ENCODE measurements at places on chromosomes 2 and 18. TPM values are rescaled to one million over a fixed set of nuclear protein-coding genes. Genes with fewer than 3 reads are reported as not detected.

- no peak for DNase-seq
These were observed 70.0 kb downstream of the ACSL3 start for GRCh38 chr2:222930862-222931261.

- no peak for DNase-seq
These were observed 52.5 kb downstream of the ASXL3 start for GRCh38 chr18:33630476-33630875.

The SKOR2 gene
- polyA plus RNA-seq: not detected

The TEKT4 gene
- not detected for polyA plus RNA-seq

The AQP12B gene
- polyA plus RNA-seq: 5.5 TPM

DNA sequence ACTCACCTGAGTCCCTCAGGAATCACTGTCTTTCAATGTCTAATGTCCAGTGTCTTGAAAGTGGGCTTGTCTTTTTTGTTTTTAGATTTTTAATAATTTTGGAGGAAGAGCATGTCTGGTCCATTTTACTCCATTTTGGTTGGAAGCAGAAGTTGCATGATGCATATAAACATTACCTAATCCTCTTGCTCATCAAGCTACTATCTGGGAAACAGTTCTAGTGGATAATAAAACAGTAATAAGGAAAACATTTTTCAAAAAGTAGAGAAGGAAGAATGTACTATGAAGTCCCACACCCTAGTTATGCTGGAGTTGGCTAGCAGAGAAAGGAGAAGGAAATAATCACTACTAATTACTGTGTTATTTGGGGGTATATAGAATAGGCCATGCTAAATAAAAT, 263.7 kb downstream of the ETAA1 start:
- DNase-seq: no peak

DNA sequence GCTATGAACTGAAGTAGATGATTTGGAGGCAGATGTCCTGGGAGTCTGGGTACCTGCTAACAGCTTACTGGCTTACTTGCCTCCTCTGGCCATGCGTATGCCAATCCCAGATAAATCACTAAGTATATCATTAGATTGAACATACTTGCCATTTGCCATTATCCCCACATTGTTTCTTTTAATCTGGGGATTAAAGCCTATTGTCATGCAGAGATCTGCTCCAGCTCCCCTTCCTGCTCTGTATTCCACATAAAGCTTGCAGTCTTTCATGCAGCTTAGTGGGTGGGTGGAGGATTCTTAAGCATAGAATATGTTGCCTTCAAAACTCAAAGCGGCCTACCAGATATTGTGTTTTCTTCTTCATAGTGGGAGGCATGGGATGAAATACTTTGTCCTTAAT, 311.8 kb upstream of the MMADHC start:
- DNase-seq: no peak

- DNase-seq: no peak
These were observed 1083.8 kb upstream of the NRXN1 start for GRCh38 chr2:52115750-52116149.

DNA sequence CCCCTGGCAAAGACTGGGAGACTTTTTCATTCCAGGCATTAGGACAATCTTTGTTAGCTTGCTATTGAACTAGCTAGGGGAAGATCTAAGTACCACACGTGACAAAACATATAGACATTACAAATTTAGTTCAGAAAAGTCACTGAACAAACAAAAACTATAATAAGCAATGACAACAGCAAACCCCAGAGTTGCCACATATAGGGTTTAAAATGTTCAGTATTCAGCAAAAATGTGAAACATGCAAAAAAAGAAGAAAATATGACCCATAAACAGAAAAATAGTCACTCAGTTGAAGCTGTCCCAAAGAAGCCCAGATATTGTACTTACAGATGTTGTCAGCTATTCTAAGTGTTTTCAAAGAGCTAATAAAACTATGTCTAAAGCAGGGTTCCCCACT, 431.1 kb upstream of the CDH2 start:
- DNase-seq: no peak

GRCh38 chr18:28113271-28114029, 63.5 kb downstream of the CDH2 start:
- no peak for DNase-seq

DNA sequence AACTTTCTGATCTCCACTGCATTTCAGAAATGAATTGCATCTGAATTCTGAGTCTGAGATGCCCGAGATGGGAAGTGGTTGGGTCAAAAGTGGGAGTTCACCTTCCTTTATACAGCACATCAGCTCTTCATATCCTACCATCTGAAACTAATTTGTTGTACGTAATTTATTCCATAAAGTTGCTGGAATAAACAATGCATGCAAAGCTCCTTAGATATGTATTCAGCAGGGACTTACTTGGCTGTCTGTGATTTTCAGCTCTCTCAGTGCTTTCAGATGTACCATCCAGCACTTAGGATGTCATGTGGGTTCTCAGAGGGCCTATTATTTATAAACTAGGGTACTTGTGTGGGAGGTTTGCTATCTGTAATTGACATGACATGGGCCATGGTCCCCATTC, 46.9 kb upstream of the EFEMP1 start:
- no peak for DNase-seq

The C2orf78 gene
- polyA plus RNA-seq: not detected

DNA sequence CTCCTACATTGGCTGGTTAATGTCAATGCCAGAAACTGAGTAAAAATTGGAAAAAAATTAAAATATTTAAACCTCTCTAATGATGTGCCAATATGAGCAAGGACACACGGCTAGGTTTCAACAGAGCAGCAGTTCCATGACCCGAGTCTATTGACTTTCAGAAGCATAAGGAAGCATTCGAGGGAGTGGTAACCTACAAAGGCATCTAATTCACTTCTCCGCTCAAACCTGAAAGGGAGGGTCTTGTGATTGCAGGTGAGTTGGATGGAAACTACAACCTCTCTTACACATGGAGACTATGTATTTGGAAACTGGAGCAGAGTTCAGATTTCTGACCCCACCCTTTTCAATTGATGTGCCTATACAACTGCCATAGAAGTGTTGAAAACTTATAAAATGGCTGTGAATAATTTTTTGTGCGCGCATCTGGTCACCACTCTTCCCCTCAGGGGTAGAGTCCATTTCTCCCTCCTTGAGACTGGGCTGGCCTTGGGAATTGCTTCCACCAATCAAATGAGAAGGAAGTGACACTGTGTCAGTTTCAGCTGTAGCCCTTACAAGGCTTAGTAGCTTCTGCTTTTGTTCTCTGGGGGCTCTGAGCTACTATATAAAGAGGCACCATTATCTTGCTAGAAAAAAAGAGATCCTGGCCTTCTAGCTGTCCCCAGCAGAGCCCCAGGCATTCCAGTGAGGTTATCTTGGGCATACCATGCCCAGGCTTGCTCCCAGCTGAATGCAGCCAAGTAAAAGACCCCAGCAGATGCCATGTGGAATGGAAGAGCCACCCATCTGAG, 278.0 kb downstream of the EPHA4 start:
- no peak for DNase-seq

DNA sequence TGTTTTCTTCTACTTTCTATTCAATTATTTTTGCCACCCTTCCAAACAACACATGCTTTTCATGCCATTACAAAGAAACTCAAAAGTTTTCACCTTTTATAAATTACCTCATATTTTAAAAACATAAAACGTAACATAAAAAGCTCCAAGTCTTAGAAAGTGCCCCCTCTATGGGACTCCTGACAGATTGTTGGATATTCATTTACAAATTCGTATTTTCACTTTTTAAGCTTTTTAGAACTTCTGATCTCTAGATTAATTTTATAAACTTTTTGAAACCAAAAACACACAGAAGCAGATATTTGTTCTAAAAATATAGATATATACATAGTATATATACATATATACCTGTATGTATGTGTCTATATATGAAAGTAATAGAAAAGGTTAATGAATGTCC, 1.5 kb downstream of the COL5A2 start:
- no peak for DNase-seq
